ENCODE measurements at places on chromosomes 1 and 21.

DNA sequence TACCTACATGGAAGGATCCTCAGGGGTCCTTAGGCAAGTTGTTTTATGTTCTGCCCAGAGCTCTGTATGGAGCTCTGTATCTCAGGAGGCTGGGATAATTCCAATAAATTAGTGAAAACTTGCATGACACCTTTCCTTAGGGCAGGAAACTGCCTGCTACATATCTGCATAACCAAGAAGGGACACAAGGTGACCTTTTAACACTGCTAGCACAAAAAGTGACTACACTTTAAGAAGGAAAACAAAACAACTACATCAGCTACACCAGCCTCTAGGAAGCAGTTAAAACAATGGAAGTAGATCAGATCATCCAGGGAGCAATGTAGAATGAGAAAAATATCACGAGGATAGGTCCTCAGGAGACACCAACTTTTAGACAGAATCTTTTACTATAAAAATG lies 93.9 kb downstream of the TNFSF18 start:
- DNase-seq = no peak

DNA sequence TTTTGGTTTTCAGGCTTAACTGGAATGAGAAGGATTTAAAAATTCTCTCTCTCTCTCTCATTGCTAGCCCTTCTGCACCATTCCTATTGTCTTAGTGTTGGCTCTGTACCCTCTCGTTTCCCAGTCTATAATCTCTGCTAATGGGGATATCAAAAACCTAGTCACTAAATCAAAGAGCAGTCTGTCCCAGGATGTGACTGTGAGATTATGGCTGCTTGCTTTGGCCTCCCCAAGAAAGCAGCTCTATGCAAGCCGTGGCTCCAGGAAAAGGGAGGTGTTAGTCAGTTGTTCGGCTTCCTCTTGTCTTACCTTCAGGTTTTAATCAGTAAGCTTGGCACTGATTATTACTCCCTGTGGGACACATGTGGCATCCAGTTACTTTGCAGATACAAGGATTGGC lies 468.8 kb downstream of the USP25 start:
- no peak for DNase-seq

DNA sequence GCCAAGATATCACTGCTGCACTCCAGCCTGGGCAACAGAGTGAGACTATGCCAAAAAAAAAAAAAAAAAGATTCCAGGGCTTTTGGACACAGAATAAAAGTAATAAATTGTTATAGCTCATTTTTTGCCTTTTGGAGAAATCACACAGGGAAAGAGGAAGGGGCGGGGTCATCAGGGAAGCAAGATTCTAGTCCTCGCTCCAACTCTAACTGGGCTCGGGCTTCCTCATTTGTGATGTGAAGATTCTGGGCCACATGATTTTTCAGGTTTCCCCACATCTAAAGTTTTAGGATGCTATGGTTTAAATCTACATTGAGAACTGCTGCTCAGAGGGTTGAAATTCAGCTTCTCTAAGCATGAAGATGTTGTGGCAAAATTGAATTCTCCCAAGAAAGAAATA lies 179.3 kb upstream of the PLXNA2 start:
- no peak for DNase-seq

DNA sequence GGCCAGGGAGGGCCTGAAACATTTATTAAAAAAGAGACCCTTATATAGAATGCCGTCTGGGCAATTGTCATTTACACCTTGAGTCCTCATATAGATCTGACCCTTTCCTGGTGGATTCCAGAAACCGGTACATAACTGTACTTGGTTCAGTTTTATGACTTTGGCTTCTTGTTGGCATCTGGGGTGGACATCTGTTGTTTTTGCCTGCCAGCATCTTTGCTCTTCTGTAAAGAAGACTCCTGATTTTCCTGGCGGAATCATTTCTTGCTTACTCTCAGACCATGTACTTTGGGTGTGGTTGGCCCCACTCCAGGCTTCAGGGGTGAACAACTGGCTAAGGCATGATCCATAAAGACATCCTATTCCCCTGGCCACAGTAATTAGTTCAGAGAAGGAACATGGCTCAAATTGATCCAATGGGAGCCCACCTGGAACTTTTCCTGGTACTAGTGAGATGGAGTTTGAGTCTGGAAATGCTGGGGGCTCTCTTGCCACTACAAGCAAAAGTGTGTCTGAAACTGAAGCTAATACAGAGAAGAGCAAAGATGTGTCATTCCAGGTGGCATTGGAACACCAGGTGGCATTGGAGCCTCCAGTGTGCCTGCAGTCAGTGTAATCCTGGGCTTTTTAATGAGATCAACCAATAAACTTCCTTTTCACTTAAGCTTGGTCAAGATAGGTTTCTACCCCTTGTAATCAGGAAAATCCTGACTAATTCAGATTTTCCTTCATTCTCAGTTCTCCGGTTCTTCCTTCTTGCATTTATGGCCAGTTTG lies 332.5 kb upstream of the CAMK1G start:
- no peak for DNase-seq

DNA sequence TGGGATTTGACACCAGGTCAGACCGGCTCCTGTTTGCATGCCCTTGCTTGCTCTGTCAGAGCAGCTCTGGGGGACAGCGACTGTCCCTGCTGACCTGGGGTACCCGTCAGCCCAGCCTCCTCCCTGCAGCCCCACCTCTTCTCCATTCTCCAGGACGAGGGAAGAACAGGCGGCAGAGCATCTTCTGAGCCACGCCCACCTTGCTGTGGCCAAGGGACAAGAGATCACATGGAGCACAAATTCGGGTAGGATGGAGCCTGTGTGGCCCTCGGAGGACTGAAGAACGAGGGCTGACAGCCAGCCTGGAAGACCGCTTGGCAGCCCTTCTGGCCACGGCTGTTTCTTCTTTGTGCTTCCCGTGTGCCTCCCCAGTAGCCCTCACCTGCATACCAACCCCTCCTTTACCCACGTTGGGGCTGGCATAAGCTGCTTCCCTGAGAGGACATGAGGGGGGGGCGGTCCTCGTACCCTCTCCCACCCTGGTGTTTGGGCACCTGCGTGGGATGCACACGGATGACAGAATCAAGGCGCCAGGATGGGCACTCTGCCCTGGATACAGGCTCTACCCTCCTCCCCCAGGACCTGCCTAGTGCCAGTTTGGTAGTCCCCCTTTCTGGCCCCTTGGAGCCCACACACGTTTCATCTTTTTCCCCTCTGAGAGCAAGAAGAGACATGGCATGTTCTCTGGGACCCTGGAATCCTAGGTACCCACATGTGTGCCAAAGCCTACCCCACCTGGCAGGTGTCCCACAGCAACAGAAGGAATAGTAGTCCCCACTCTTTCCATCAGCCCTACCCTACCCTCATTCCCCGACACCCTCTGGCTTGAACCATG lies 26.9 kb downstream of the CDK18 start:
- DNase-seq = no peak

- DNase-seq = no peak
Measured at GRCh38 chr1:2143814-2144500, 50.6 kb downstream of the FAAP20 start.

- no peak for DNase-seq
Measured at GRCh38 chr1:239467730-239468129, 81.4 kb downstream of the CHRM3 start.

DNA sequence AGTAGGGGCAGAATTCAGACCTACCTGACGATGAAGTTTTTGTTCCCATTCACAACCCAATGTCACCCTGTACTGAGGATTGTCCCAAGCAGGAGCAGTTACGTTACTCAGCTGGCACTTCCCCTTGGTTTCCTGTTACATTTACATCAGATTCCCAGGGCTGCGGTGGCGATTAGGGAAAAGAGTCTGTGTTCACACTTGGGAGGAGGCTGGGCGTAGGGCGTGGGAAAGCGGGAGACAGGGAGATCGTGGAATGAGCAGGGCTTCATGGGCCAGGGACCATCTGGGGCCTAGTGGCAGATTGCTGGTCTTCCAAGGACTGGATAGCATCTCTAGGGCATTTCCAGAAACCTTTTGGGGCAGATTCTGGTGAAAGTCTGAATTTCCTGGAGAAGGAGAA lies 39.0 kb downstream of the TBX19 start:
- DNase-seq = no peak

GRCh38 chr1:183203094-183203493 lies 17.0 kb downstream of the LAMC2 start:
- no peak for DNase-seq

GRCh38 chr1:212024469-212025149 lies 10.7 kb downstream of the INTS7 start:
- no peak for DNase-seq

DNA sequence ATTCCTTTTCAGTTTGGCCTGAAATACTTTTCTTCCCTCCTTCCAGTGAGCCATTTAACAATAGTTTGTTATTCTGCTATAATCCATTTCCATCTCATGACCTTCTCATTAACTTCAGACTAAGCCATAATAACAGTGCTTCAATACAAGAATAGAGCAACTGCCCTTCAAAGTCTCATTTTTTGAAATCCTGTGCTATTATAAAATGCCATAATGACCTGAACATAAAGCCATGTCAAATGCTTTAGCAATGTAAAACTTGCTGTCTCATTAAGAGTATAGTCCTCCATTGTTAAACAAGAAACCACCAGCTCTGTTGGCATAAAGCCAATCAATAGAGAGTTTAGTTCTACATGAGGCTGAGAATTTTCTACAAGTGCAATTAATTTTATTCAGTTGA lies 9.6 kb upstream of the PIGK start:
- DNase-seq = no peak

- DNase-seq = peak; percentile 81
Measured at GRCh38 chr1:153532769-153533599, 2.8 kb downstream of the S100A6 start.

- no peak for DNase-seq
Measured at GRCh38 chr1:241860922-241861321, 12.9 kb downstream of the EXO1 start.

GRCh38 chr21:31498985-31499384 lies 154.9 kb upstream of the TIAM1 start:
- DNase-seq = no peak

- DNase-seq = no peak
Measured at GRCh38 chr1:67097305-67097704, 37.5 kb downstream of the C1orf141 start.

DNA sequence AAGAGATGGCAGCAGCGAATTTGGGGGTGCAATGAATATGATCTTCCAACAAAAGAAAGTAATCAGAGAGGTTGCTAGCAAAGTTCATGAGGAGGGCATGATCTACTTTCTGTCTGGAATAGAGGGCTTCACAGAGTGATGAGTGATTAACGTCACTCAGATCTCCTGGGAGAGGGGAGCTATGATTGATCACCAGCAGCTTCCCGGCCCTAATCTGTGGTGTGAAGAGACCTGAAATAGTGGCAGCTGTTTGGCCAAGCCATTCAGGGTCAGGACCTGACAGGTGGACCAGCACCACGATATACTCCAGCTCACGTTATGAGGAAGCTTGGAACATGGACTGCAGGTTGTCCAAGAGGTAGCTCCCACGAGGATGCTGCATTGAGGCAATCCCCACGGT lies 19.9 kb upstream of the TMEM183A start:
- DNase-seq = no peak

DNA sequence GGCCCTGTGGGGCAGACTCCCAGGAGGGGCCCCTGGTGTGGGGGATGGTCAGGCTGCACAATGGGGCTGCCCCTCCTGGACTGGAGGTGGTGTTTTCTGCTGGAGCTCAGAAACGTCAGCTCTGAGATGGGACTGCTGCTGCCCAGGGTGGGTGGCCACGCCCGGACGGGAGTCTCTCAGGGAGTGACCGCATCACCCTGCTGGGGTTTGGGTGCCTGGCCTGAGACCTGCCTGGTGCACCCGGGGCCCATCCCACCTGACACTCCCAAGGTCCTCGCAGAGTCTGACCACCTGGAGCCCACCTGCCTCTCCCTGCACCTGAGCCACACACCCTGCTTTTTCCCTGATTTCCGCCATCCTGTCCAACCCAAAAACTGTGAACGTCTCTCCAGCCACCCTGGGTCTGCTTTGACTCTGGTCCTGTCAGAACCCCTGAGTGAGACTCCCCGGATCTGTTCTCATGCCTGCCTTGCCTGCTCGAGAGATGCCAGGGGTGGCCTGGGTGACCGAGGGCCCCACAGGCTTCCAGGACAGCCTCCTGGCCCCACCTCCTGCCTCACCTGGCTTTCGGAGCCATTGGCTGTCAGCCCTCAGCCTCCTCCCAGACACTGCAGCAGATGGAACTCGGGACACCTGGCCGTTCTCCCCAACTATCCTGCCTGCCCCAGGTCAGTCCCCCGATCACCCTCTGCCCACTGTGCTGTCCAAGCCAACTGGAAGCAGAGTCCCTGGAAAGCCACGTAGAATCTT lies 11.6 kb upstream of the SMYD3 start:
- no peak for DNase-seq

- DNase-seq = peak; percentile 77
Measured at GRCh38 chr1:20184997-20185833, 681 bp upstream of the UBXN10 start.

DNA sequence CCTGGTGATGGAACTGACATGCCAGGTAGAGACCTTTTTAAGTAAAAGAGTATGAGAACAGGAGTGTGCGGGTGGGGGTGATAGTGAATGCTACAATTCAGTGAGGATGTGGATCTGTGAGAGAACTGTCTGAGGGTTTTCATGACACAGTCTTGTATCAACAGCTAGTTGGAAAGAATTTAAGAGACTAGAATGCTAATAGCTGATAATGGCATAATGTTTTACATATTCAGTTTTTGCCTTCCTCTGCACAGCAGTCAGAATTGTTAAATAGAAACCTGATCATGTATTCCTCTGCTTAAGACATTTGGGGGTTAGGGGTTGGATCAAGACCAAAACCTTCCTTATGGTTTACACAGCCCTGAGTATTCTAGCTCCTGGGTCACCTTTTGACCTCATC lies 152.8 kb upstream of the ZRANB2 start:
- DNase-seq = no peak

- no peak for DNase-seq
Measured at GRCh38 chr1:53190210-53190611, 6.4 kb upstream of the CPT2 start.

All from CD4-positive, alpha-beta T cell treated with Interleukin-12 subunit alpha and Interleukin-12 subunit beta, for 1 hour (primary cell).